Natural killer cell treated with Interleukin-12 subunit alpha and Interleukin-12 subunit beta and Interleukin-15 and Interleukin-18, amount 100 ng/mL, for 72 hours (primary cell): ENCODE measurements at places on chromosomes 4 and X.

- DNase-seq = no peak
- no peak overlapping the region for H3K4me3 ChIP-seq
- no peaks in the 10 kb centered on the region for H3K36me3 ChIP-seq
- H3K27me3 ChIP-seq = no peaks in the 10 kb centered on the region
- H3K27ac ChIP-seq = no peak overlapping the region
Observed at GRCh38 chr4:11604821-11605220, 176.1 kb upstream of the HS3ST1 start.

DNA sequence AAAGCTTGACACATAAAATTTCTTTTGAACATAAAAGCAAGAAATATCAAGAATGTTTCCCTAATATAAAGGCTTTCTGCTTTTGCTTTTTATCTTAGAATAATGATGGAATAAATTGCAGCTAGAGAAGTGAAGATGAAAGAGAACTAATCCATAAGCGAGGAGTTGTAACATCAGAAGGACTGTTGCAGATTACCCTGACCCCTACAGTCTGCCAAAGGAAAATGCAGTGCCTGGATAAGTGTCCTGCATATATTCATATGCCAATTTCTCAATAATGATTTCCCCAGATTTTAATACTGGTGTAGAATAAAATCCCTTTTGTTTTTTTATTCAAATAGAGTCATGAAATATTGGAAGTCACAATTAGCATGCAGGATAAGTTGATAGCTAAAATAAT, 115.9 kb downstream of the MAGEC2 start:
- no peaks in the 10 kb centered on the region for H3K36me3 ChIP-seq
- no peak for DNase-seq
- no peak overlapping the region for H3K27ac ChIP-seq
- no peak overlapping the region for H3K4me3 ChIP-seq
- H3K4me1 ChIP-seq = no peaks in the 10 kb centered on the region

DNA sequence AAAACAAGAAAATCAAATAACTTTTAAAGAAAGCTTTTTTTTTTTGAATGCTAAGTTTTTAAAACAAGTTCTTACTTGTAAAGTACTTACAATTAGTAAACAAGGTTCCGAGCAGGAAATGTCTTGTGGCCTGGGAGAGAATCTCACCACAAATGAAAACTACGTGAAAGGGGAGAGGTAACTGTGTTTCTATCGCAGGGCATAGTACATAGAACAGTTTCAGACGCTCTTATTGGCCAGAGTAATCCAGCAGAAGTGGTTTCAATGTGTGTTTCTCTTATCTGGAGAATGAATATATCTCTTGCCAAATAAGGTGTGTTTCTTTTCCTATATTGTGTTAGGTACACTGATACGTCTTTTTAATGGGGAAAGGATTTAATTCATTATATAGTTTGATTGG, at the start of gene PLAC8:
Gene PLAC8 (minus strand): TSS at position 154 of the 400 bp plus-strand sequence. CDS start 6,808 bp downstream, outside the sequence.
- DNase-seq = peak; percentile 63
- peak within 1 kb of the TSS; percentile 95 for H3K27ac ChIP-seq
- peak within 1 kb of the TSS; percentile 86 for H3K4me3 ChIP-seq
- peaks cover 51% of the 10 kb centered on the region for H3K4me1 ChIP-seq

GRCh38 chr4:31662951-31663350, 942.8 kb downstream of the PCDH7 start:
- no peak overlapping the region for H3K27ac ChIP-seq
- H3K4me3 ChIP-seq = no peak overlapping the region
- no peaks in the 10 kb centered on the region for H3K4me1 ChIP-seq
- DNase-seq = no peak
- no peaks in the 10 kb centered on the region for H3K36me3 ChIP-seq

- no peaks in the 10 kb centered on the region for H3K36me3 ChIP-seq
- H3K27ac ChIP-seq = no peak overlapping the region
- DNase-seq = no peak
- peaks cover 3% of the 10 kb centered on the region for H3K4me1 ChIP-seq
- no peak overlapping the region for H3K4me3 ChIP-seq
Observed at GRCh38 chrX:69808375-69808774, 192.5 kb downstream of the EDA start.

DNA sequence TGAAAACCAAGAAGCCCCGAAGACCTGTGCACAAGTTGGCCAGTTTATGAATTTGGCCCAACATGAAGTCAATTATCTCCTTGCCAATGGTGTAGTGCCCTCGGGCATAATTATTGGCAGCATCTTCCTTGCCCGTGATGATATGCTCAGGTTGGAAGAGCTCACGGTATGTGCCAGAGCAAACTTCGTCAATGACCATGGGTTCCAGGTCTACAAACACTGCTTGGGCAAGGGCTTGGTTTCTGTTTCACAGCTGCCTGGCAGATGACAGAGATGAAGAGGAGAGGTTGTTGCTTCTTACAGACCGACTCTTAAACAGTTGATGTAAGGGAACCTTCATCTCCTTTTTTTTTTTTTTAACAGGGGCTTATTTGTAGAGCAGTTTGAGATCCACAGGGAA, 135.6 kb upstream of the PLS3 start:
- DNase-seq = no peak
- H3K27ac ChIP-seq = no peak overlapping the region
- H3K4me3 ChIP-seq = no peak overlapping the region
- H3K27me3 ChIP-seq = peaks cover 18% of the 10 kb centered on the region
- H3K4me1 ChIP-seq = no peaks in the 10 kb centered on the region

DNA sequence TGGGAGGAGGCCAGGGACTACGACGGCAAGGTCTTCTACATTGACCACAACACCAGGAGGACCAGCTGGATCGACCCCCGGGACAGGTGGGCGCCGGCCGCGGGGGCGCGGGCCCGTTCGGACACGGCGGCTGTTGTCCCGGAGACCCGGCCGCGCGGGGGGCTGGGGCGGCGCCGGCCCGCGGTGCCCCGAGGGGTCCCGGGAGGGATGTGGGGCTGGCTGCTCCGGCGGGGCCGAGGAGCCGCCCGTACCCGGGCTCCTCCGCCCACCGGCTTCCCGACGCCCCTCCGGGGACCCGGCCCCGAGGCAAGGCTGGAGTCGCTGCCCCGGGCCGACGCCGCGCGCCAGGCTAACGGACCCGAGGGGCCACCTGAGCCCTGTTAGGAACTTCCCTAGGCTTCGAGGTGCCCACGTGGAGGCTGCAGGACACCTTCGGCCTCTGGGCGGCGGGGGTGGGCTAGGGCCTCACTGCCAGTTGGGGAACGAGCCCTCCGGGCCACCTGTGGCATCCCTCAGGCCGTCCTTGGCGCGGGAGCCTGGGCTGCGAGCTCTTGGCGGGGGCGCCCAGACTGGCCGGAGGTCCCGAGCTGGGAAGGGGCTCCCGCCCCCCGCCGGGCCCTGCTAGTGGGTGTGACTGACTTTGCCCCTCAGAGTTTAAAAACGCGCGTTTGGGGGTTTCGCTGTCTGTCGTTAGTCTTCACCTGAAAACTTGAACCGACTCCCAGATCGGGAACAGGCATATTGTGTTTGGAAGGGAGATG, 660 bp downstream of the WWC2 start:
- peaks cover 52% of the 10 kb centered on the region for H3K27me3 ChIP-seq
- peak overlapping the region; percentile 52 for H3K4me3 ChIP-seq
- peak; percentile 60 for DNase-seq
- H3K36me3 ChIP-seq = no peaks in the 10 kb centered on the region
- peaks cover 10% of the 10 kb centered on the region for H3K4me1 ChIP-seq
- no peak overlapping the region for H3K27ac ChIP-seq

DNA sequence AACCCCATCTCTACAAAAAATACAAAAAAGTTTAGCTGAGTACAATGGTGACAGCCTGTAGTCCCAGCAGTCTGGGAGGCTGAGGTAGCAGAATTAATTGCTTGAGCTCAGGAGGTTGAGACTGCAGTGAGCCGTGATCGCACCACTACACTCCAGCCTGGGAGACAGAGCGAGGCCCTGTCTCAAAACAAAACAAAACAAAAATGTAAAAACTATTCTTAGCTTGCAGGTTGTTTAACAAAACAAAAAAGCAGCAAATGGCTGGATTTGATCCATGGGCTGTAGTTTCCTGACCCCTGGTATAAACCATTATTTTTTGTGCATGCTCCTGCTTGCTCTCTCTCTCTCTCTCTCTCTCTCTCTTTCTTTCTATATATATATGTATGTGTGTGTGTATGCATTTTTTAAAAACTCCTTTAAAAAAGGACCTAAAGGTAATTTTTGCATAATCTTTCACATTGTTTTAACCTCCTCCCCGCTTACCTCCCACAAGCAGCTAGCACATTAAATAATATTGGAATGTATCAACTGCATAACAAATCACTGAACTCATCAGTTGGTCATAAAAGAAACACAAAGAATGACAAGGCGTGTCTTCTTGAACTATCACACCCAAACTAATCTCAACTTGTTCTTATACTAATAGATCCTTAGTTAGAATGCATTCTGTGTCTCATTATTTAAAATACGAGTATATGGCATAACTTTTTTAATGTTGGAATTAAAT, 4.8 kb downstream of the AREG start:
- no peak for DNase-seq
- H3K36me3 ChIP-seq = no peaks in the 10 kb centered on the region
- H3K27ac ChIP-seq = no peak overlapping the region
- H3K4me3 ChIP-seq = no peak overlapping the region
- no peaks in the 10 kb centered on the region for H3K27me3 ChIP-seq

DNA sequence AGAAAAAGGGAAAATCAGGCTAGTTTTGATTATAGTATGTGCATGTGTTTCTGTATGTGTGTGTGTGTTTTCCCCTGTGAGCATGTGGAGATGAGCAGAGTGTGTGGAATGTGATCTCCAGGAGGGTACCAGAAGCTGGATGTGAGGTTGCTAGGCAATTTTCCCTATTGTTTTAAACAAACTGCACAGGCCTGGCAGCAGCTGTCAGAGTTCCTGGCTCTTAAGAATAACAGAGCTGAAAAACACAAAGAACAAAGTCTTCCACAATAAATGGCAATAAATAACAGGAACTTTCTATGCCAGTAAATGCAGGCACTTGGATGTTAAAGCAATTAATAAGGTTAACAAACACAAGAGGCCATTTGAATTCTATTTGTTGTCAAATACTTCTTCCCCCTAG, 344.6 kb upstream of the CTSO start:
- no peaks in the 10 kb centered on the region for H3K36me3 ChIP-seq
- H3K27me3 ChIP-seq = no peaks in the 10 kb centered on the region
- H3K4me3 ChIP-seq = no peak overlapping the region
- no peak overlapping the region for H3K27ac ChIP-seq
- no peaks in the 10 kb centered on the region for H3K4me1 ChIP-seq

- H3K4me3 ChIP-seq = no peak overlapping the region
- H3K27me3 ChIP-seq = no peaks in the 10 kb centered on the region
Observed at GRCh38 chr4:70425306-70425705, 27.6 kb downstream of the OPRPN start.

DNA sequence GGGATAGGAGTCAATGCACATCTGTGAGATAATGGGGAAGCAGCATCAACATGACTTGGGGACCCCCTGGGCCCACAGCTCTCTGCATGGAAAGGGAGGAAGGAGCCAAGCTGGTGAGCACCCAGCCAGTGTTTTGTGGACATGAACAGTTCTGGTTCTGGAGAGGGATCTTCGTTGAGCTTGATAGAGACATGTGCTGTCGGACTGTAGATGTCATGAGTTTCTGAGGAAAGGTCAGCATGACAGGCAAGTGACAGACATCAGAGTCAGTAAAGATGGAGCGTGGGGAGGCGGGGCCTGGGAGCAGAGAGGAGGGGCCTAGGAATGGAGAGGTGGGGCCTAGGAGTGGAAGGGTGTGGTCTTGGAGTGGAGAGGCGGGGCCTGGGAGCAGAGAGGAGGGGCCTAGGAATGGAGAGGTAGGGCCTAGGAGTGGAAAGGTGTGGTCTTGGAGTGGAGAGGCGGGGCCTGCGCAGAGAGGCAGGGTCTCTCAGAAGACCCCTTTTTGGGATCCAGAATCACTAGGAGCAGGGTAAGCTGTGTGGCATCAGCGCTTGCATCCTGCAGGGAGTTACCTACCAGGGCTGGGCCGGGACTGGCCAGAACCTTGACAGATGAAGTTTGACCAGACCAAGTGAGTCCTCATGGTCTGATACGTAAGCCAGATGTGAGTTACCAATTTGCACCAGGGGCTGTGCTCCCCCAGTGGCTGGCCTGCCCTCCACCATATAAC, 33.7 kb downstream of the PIGG start:
- DNase-seq = no peak
- no peaks in the 10 kb centered on the region for H3K27me3 ChIP-seq
- H3K27ac ChIP-seq = no peak overlapping the region
- peaks cover 9% of the 10 kb centered on the region for H3K4me1 ChIP-seq
- no peak overlapping the region for H3K4me3 ChIP-seq

- H3K36me3 ChIP-seq = peaks cover 9% of the 10 kb centered on the region
- H3K27me3 ChIP-seq = no peaks in the 10 kb centered on the region
- H3K4me1 ChIP-seq = no peaks in the 10 kb centered on the region
- no peak overlapping the region for H3K27ac ChIP-seq
Observed at GRCh38 chr4:64095398-64095797, 313.9 kb downstream of the TECRL start.

DNA sequence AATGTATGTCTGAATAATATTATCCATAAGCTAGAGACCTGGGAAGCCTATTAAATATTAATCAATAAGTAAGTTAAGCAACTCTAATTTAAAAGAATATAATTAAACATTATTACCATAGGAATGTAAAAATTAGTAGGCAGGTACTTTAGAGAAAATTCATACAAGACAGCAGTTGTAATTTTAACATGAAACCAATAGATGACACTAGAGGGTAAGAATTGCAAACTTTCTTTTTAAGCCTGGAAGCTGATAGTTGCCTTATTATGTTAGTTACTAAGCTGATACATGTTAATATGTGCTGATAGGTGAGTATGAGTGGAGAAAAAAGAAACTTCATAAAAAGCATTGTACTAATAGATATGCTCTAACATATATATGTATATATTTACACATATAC, 1157.4 kb downstream of the FAM133A start:
- no peak overlapping the region for H3K27ac ChIP-seq
- H3K4me3 ChIP-seq = no peak overlapping the region
- no peak for DNase-seq
- H3K4me1 ChIP-seq = no peaks in the 10 kb centered on the region
- no peaks in the 10 kb centered on the region for H3K27me3 ChIP-seq

- no peak overlapping the region for H3K27ac ChIP-seq
- DNase-seq = no peak
- peaks cover 2% of the 10 kb centered on the region for H3K27me3 ChIP-seq
- H3K36me3 ChIP-seq = peaks cover 6% of the 10 kb centered on the region
- no peak overlapping the region for H3K4me3 ChIP-seq
Observed at GRCh38 chr4:25172961-25173915, 13.0 kb upstream of the SEPSECS start.

DNA sequence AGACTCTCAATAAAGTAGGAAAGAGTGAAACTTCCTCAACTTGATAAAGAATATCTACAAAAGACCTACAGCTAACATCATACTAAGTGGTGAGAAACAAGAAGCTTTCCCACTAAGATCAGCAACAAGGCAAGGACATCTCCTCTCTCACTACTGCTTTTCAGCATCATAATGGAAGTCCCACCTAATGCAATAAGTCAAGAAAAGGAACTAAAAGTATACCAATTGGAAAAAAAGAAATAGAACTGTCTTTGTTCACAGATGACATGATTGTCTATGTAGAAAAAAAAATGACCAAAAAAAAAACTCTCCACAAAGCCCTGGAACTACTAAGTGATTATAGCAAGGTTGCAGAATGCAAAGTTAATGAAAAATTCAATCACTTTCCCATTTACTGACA, 25.1 kb upstream of the SH3RF1 start:
- H3K4me1 ChIP-seq = peaks cover 6% of the 10 kb centered on the region
- no peak for DNase-seq
- no peak overlapping the region for H3K4me3 ChIP-seq
- H3K27me3 ChIP-seq = peaks cover 36% of the 10 kb centered on the region
- peaks cover 4% of the 10 kb centered on the region for H3K36me3 ChIP-seq

- H3K27ac ChIP-seq = no peak overlapping the region
- no peaks in the 10 kb centered on the region for H3K4me1 ChIP-seq
- H3K4me3 ChIP-seq = no peak overlapping the region
- no peak for DNase-seq
- H3K36me3 ChIP-seq = no peaks in the 10 kb centered on the region
- no peaks in the 10 kb centered on the region for H3K27me3 ChIP-seq
Observed at GRCh38 chrX:87941841-87942240, 424.2 kb downstream of the KLHL4 start.
